NCI-H460 (cell line): ENCODE measurements at places on chromosomes 4 and X. TPM values are rescaled to one million over a fixed set of nuclear protein-coding genes. Genes with fewer than 3 reads are reported as not detected.

TCP11X2 gene
- not detected in 2 replicates for total RNA-seq

ADGRG4 gene
- total RNA-seq: not detected in 2 replicates

ELK1 gene
- 36.4 and 40.4 TPM in 2 replicates for total RNA-seq

TMEM35A gene
- 0.69 and 0.74 TPM in 2 replicates for total RNA-seq

CSN1S1 gene
- total RNA-seq: not detected in 2 replicates
